ENCODE measurements at places on chromosomes 6 and 20.

- no peak for DNase-seq
These were observed 36.9 kb upstream of the CD2AP start for GRCh38 chr6:47440719-47441118.

DNA sequence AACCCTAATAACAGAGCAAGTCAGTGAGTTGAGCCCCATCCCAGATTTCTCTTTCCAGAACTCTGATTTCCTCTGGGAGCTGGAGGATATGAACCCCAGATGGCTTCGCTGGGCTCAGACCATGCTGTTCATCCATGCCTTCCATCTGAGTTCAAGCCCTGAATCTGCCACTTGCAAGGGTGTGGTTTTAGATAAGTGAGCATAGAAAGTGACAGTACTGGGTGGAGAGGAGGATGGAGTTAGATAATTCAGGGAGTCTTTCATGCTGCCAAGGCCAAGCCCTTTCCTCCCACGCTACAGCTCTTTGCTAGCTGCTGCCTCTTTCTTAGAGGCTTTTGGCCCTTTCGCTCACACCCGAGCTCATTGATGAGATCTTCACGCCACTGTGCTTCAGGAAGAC, 57.2 kb upstream of the MAFB start:
- DNase-seq: no peak

DNA sequence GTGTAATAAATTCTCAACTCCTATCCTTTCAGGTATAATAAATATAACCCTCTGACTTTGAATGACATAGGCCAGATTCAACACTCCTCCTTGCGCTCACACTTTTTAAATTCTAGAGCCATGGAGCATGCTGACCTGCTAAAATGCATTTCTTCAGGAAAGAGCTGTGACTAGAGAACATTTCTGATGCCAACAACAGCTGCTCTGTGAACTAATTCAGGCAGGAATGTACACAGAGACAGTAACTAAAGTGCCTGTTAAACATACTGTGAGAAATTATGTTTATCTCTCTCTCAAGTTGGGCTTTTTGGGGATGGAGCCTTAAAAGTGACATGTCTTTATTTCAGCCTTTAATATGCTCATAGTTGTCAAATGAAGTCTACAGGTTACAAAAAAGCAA, 8.3 kb downstream of the NHSL1 start:
- DNase-seq: no peak

- DNase-seq: no peak
These were observed 16.1 kb upstream of the ROS1 start for GRCh38 chr6:117441824-117442264.

DNA sequence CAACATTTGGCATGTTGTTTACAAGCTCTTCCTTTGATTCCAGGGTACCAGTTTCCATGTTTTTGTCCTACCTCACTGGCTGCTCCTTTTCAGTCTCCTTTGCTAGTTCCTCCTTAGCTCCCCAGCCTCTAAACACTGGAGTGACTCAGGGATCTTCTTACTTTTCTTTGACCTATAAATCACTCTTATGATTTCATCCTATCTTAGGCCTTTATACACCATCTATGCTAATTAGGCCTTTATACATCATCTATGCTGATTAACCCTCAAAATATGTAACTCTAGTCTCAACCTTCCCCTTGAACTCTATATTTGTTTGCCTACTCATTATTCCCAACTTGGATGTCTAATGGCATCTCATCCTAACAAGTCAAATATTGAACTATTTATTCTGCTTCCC, 9.5 kb downstream of the TMEM30A start:
- DNase-seq: no peak

GRCh38 chr6:159151266-159151855, 17.8 kb upstream of the FNDC1 start:
- DNase-seq: peak; percentile 45

- no peak for DNase-seq
These were observed 213.7 kb upstream of the CITED2 start for GRCh38 chr6:139588076-139588639.

DNA sequence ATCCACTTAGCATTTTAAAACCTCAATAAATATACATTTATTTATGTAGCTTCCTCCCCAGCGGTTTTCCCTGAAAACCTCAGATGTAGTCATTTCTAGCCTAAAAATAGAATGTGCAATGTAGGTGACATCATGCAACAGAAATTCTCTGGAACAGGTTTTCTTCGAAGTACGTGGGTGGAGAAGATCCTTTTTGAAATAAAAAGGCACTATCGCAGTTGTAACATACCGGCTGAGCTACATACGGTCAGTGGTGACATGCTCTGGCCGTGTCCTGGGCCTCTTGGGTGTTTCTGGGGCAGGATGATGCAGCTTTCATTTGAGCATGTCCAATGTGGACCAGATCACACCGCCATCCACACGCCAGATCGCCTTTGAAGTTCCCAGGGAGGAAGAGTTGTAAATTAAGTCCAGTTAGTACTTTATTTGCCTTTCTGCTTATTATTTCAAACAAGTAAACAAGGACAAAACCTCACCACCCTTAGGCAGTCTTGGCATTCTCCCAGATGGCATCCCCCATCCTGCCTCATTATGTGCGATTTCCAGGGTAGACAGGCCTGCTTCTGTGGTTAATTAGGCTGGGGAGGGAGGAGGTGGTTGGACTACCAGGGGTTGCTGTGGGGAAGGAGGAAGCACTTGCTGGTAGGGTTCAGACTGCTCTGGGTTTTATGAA, 109.5 kb upstream of the CLDN20 start:
- no peak for DNase-seq

GRCh38 chr6:82022614-82023129, 224.9 kb downstream of the IBTK start:
- no peak for DNase-seq

DNA sequence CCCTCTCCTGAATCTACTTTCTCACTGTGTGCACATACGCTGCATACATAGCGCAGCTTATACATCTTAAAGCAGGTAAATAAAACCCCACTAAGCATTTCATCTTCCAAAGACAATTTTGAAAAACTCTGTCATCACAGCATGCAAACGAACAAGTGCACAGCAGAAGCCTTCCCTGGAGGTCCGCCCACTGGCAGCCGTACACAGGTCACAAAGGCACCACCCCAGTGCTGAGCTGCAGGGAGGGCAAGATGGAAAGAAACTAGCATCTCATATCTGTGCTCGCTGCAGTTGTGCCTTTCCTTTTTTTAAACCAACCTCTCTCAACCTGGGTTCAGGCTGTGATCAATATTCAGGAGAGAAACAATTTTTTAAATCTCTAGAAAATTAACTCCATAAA, 73.3 kb downstream of the HUS1B start:
- no peak for DNase-seq

DNA sequence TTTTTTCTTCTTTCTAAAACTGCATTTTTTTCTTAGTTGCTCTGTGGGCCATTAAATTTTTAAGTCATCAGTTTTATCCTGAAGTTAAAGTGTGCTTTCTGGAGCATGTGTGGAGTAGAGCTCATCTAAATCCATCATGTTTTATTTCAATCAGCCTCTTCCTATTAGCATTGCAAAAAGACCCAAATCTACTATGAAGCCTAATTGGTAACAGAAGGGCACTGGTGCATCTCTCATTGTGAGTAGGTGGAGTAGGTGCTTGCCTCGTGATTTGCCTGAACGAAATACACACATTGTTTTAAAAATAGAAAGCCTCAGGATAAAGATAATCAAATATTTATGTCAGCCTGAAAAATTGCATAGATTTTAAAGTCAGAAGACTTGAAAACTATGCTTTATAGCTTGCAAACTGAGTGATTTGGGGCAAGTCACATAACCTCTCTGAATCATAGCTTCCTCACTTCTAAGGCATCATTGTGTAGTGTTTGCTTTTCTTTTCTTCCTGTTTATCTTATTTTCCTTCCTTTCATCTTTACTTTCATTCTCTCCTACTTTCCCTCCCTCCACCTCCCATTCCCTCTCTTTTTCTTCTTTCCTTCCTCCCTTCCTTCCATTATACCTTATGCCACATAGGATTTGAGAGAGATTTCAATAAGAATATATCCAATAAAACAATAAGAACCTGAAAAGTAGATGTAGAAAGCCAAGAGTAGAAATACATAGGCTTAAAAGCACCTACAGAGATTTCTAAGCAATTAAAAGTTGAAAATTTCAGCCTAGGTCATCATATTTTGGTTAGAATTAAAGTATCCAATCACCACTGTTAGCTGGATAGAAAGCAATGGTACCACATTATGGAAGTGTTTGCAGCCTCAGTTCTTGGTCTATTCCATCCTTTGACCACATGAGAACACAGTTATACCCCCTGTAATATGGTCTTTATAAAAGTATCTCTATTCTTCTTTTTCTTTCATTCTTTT, 49.6 kb upstream of the RNF146 start:
- DNase-seq: no peak

- DNase-seq: no peak
These were observed 107.8 kb downstream of the OGFRL1 start for GRCh38 chr6:71396410-71396801.

DNA sequence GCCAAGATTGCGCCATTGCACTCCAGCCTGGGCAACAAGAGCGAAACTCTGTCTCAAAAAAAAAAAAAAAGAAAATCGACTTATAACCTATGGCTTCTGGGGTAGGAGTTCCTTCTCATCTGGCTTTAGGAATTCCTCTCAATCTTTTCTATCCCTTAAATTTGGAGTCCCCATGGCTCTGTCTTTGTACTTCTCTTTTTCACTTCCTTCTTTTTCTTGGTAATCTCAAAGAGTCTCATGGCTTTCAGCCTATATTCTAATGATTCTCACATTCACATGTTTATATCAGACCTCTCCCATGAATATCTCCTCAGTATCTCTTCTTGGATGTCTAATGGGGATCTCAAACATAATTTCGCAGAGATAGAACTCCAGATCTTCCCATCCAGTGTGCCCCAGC, 42.8 kb upstream of the RALGAPA2 start:
- no peak for DNase-seq

DNA sequence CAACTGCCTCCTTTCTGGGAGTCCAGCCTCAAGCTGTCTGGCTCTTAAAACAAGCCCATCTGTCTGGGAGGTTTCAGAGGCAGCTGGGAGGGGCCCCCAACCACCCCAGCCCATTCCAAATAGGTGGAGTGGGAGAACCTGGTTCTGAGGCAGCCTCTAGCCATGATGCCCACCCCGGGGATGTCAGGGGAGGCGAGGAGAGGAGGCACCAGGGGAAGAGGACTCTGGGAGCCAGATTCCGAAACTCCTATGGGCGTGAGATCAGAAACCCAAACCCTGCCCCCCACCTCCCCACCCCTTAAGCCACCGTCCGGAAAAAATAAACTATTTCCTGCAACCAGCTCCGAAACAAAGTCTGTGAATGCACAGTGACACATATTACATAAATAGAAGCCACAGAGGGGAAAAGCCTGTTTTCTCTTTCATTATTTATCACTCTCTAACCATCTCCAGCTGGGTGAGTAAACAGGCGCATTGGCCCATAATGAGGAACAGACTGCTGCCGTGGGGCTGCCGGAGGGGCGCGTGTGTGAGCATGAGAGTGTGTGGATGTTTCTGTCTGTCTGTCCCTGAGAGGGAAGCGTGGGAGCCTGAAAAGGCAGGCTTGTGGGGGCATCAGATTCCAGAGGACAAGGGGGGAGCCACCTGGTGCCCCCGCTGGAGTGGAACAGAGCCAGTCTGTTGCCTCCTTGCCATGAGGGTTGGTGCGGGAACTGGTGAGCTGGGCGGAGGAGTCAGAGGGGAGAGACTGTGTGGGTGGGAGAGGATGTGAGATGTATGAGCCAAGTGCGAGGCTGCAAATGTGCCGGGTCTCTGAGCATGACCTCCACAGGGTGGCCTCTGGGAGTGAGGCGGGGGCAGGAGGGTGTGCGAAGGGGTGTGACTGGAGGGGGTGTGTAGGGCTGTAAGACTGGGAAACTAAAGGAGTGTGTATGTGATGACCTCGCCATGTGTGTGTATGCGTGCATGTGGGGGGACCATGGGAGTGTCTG, 14.3 kb upstream of the FOXP4 start:
- DNase-seq: peak; percentile 55

- DNase-seq: peak; percentile 50
These were observed 284.7 kb upstream of the TAB2 start for GRCh38 chr6:149032599-149033405.

GRCh38 chr6:42509765-42510164, 54.1 kb upstream of the UBR2 start:
- no peak for DNase-seq

GRCh38 chr6:38773338-38773737, 58.2 kb downstream of the DNAH8 start:
- DNase-seq: no peak
